ENCODE measurements at places on chromosomes 5 and 9.

- no peak for DNase-seq
These were observed 112.4 kb downstream of the SSBP2 start for GRCh38 chr5:81638471-81638870.

GRCh38 chr9:127767410-127767809 is 11.1 kb downstream of the SH2D3C start:
- no peak for DNase-seq

DNA sequence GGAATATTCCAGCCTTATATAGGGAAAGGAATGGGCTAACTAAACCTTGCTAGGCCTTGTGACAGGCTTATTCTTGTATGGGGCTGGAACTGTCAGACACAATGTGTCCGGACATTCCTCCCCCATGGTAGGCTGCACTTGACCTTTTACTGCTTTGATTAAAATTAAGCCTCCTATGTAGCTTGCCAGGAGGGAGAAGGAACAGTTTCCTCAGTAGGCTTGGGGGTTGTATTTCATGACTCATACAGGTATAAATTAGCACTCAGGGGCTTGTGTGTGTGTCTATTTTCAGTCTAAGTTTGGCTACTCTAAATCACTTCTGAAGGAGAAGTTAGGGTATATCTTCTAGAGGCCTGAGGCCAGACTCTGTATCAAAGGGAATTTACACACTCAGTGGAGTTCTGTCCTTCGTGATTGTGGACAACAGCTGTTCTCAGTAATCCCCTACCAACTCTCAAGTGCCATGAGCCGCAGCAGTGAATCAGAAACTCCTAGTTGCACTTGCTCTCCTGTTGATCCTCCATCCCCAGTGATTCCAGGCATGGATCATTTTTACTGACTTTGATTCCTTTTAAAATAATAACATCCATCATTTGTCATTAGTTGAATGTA is 16.4 kb downstream of the ADAMTS16 start:
- no peak for DNase-seq

DNA sequence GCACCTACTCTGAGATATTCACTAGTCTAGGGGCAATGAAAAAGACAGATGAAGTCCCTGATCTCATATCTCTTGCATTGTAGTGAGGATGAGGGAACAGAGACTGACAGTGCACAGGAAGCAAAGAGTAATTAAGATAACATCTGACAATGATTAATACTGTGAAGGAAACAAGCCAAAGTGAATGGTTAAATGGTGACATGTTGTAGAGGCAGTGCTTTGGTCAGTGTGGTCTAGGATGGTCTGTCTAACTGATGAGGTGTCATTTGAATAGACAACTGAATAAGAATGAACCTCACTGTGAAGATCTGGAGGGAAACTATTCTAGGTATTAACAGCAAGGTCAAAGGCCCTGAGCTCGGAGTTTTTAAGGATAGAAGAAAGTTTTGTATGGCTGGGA is 333.3 kb upstream of the GRIA1 start:
- no peak for DNase-seq

DNA sequence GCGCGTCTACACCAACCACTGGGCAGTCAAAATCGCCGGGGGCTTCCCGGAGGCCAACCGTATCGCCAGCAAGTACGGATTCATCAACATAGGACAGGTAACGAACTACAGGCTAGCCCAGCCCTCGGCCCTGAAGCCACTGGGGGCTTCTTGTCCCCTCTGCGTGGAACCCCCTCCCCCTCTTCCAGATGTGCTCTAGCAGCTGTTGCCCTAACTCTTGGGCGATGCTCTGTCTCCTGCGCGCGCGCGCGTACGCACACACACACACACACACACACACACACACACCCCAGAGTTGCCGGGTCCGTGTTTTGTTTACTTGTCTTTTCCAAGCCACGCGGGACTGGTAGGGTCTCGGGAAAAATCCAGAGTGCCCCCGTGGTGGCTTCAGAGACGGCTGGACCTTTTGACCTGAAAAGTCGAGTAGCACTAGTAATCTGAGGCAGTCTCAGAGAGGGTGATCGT is 836 bp downstream of the PCSK5 start:
- DNase-seq = peak; percentile 7

DNA sequence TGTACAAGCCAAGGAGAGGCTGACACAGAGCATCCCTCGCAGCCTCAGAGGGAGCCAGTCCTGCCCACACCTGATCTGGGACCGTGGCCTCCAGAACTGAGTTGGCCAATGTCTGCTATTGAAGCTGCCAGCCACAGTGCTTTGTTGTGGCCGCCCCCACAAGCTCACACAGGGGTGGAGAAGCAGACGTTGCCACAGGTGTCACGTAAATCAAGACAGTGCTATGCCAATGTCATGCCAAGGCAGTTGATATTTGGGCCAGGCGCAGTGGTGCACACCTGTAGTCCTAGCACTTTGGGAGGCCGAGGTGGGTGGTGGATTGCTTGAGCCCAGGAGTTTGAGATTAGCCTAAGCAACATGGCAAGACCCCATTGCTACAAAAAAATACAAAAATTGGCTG is 17.3 kb upstream of the TERT start:
- DNase-seq = no peak

- DNase-seq = no peak
These were observed 62.9 kb downstream of the EFNA5 start for GRCh38 chr5:107607671-107608345.

DNA sequence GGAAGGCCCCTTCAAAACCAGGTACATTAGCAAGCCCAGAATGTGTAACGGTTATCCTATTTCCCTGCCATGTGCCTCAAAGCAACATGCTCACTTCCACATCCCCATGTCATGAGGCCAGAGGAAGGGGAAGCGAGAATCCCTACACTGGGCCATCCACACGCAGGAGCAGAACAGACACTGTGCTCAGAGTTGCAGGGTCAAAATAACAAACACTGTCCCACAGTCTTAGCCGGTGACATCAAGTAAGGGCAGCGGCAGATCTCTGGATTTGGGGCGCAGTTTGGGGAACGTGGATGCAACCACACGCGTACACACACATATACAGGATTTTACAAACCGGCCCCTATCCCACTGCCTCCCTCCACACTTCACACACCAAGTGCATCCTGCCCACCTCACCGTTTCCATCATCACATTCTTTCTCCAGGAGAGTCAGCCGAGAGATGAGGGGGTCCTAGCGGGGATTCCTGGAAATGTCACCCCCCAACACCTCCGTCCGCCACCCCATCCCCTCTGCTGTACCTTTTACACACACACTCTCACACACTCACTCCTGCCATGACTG is 776 bp downstream of the APBA1 start:
- DNase-seq = no peak

- DNase-seq = no peak
These were observed 18.7 kb upstream of the NRARP start for GRCh38 chr9:137320555-137321384.

DNA sequence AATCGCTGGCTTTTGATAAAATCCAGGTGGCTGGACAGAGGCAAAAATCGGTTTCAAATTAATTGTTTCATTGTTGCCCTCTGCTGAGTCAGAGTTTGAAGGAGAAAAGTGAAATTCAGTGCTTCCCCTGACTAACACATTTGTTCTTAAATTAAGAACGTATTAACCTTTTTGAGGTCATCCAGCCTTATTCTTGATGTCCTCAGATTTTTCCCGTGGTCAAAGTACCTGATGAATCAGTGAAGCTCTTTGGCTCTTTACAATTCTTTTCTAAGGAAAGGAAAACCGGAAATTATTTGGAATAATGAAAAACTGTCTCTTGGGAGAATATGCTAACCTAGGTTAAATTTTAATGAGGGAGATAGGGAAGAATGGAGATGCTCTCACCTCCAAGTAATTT is 21.6 kb downstream of the OSMR start:
- DNase-seq = no peak

GRCh38 chr5:77957-78804 is 13.8 kb upstream of the PLEKHG4B start:
- DNase-seq = no peak

- DNase-seq = no peak
These were observed 51.3 kb upstream of the MOCS2 start for GRCh38 chr5:53160895-53161294.

DNA sequence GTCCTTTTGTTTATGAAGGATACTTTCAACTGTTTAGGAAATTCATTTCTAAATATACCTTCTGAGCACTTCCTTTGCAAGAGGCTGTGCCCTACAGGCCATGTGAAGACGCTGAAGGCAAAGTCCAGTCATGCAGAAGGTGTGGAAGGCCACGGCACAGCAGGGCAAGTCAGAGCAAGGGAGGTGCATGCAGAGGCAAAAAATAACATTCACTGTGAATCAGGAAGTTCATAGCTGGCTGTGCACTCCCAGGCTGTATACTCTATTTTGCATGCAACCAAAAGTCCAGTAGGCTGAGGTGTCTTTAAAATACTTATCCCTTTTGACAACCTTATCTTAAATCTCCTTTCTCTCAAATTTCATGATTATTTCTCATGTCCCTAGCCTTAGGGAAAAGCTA is 50.3 kb downstream of the GNAQ start:
- DNase-seq = no peak

- no peak for DNase-seq
These were observed 55.1 kb downstream of the LHFPL2 start for GRCh38 chr5:78593465-78593864.

All from stimulated activated CD4-positive, alpha-beta T cell treated with anti-CD3 and anti-CD28 coated beads, Interleukin-12 subunit alpha, Interleukin-12 subunit beta, amount 100 ng/mL, for 48 hours (primary cell).